Gastroesophageal sphincter (tissue), 4 donors: ENCODE measurements at places on chromosomes 16 and 17. TPM values are rescaled to one million over a fixed set of nuclear protein-coding genes. Genes with fewer than 3 reads are reported as not detected.
A peak's percentile ranks its signal among the peaks of the same experiment; 100 is the strongest.

DNA sequence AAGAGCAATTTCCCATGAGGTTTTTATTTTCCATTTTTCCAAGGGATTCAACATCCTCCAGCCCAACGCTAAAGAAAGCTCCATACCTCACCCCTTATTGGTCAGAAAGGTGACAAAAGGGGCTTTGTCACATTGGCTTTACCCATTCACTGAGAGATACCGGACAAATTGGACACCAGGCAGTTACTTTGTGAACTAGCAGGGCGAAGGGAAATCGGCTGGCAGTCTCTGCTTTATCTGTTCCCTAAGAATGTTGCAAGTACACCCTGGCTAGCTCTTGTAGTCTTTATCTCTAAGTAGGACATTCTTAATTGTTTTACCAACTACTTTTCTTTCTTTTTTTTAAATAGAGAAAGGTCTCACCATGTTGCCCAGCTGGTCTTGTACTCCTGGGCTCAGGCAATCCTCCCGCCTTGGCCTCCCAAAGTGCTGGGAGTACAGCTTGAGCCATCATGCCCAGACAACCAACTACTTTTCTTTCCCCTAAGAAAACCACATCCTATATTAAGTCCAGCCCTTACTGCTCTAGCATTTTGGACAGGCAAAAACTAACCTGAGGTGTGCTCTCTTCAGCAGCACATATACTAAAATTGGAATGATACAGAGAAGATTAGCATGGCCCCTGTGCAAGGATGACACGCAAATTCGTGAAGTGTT, 16.8 kb downstream of the PRPSAP1 start:
- H3K4me1 ChIP-seq, result peaks cover 3% of the 10 kb centered on the region
- no peak for ATAC-seq
- no peaks in the 10 kb centered on the region for H3K36me3 ChIP-seq
- H3K27me3 ChIP-seq, result no peaks in the 10 kb centered on the region

GRCh38 chr17:17435323-17435722, 41.5 kb upstream of the MED9 start:
- no peaks in the 10 kb centered on the region for H3K36me3 ChIP-seq
- H3K4me3 ChIP-seq, result no peak overlapping the region
- H3K4me1 ChIP-seq, result no peaks in the 10 kb centered on the region
- H3K27ac ChIP-seq, result no peak overlapping the region
- no peak for ATAC-seq
- H3K27me3 ChIP-seq, result peaks cover 45% of the 10 kb centered on the region

DNA sequence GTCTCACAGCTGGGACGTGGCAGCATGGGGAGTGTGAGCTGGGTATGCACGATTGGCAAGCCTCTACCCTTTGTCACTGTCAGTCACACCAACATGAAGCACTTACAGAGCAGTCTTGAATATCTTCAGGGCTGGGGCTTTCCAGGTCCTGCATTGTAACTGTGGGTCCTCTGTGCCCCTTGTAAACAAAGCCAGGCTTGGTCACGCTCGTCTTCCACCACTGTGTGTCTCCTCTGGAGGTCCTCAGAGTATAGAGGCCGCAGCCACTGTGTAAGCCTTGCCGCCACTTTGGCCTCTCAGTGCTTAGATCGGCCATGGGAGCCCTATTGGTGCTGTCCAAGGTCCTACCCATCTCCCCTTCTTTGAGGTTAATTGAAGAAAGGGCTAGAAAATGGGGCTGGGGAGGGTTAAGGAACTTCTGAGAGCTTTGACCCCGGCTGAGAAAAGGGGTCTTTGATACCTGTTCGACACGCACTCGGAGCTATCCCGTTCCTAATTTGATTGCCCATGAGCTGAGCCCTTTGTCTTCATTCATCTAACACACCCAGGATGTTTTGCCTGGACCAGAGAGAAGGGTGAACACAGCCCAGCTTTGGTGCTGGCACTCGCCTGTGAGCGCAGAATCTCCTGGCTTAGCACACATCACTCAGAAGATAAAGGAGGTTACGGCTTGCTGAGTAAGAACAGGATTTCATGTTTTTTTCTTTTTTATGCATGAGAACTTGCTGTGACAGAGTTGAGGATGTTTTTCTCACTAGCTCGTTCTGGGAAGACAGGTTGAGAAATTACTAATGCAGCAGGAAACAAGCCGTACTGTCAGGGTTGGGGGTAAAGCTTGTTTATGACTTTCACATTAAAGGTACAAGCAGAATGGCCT, 267.9 kb downstream of the CPPED1 start:
- H3K27me3 ChIP-seq, result no peaks in the 10 kb centered on the region
- H3K36me3 ChIP-seq, result no peaks in the 10 kb centered on the region
- H3K27ac ChIP-seq, result no peak overlapping the region
- no peak overlapping the region for H3K4me3 ChIP-seq

The NSF gene
- total RNA-seq, result 22.9 TPM

The CALB2 gene
- 2.8 TPM for total RNA-seq

The DOC2A gene
- 0.77 TPM for total RNA-seq

GRCh38 chr16:73023752-73024570, 24.0 kb downstream of the ZFHX3 start:
- ATAC-seq, result no peak
- H3K4me1 ChIP-seq, result peaks cover 30% of the 10 kb centered on the region
- H3K27ac ChIP-seq, result no peak overlapping the region

DNA sequence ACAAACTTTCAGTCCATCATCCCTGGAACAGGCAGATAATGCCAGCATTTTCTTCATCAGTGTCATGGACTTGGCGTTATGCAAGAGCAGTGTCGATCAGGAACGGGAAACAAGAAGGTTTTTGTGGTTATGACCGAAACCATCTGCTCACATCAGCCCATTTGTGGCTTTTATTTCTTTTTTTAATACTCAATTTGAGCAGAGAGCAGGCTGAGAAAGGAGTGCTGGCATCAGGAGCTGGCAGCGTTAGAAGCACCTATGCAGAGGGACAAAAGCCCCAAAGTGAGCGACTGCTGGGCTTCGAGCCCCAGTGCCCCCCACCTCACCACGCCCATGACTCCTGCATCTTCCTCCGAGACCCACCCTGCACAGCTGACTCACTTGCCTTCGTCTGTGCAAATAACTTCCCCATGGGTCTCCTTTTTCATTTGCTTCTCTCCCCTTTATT, 16.2 kb upstream of the CD300E start:
- H3K27ac ChIP-seq, result no peak overlapping the region
- H3K27me3 ChIP-seq, result peaks cover 73% of the 10 kb centered on the region
- no peaks in the 10 kb centered on the region for H3K36me3 ChIP-seq
- H3K4me1 ChIP-seq, result no peaks in the 10 kb centered on the region
- ATAC-seq, result no peak
- H3K4me3 ChIP-seq, result no peak overlapping the region

The GNG13 gene
- total RNA-seq, result not detected

The TMEM235 gene
- not detected for total RNA-seq

DNA sequence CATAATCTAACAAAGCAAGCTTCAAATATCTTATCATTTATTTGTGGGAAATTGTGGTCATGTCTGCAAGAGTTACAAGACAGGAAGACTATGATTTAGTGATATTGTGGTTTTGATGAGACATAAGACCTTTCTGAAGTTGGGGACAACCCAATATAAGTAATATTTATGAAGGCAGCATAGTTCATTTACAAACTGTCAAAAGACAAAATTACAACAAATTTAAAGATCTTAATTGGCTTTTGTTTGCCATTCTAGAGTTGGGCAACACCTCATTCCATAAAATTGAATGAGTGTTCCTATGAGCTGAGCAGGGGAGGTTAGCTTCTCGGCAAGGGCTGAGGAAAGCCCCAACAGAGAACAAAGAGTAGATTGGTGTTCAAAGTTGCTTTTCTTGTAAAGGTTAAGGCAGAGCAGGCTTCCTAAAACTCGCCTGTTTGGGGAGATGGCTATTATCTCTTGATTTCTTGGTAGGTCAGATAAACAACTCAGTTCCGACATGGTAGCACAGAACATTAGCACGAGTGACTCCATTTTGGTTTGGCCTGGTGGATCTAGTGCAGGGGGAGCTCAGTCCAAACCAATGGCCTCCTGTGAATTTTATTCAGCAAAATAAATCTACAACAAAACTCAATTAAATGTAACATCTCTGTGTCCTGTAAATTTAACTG, 10.9 kb upstream of the MMD start:
- H3K36me3 ChIP-seq, result no peaks in the 10 kb centered on the region
- ATAC-seq, result no peak
- H3K4me3 ChIP-seq, result no peak overlapping the region
- H3K27me3 ChIP-seq, result no peaks in the 10 kb centered on the region

DNA sequence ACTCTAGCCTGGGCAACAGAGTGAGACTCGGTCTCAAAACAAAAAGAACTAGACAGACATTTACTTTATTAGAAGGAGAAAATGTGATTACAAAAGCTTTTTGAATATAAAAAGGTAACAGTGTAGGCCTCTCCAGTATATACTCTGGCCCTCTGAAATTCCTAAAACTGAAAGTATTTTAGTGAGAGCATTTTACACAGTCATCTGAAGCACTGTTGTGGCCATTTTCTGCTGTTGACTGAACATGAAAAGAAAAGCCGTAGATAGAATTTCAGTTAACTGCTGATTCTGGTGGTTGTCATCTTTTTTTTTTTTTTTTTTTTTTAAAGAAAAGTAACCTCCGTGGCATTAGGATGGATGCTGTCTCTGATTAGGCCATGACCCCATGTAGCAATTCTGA, 15.6 kb downstream of the DUSP14 start:
- no peak overlapping the region for H3K27ac ChIP-seq
- ATAC-seq, result no peak
- no peaks in the 10 kb centered on the region for H3K36me3 ChIP-seq
- no peaks in the 10 kb centered on the region for H3K27me3 ChIP-seq
- H3K4me1 ChIP-seq, result peaks cover 18% of the 10 kb centered on the region
- no peak overlapping the region for H3K4me3 ChIP-seq

DNA sequence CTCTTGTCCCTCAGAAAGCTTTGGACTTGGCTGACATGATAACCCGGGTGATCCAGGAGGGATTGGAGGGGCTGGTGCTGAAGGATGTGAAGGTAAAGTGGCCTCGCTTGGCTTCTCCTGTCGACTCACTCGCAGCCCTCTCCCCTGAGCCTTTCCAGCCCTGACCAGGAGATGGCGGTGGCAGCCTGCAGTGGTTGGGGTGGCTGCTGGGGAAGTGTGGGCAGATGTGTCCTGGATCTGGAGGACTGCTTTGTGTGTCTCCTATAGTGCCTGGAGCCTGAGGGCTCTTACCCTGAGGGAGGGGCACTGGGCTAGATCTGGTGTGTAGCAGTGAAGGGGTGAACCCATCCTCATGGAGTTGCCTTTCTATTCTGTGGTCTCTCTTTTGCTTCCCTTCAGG, 17.9 kb downstream of the LIG3 start:
- H3K27me3 ChIP-seq, result no peaks in the 10 kb centered on the region
- ATAC-seq, result peak; percentile 75
- peak overlapping the region; percentile 97 for H3K27ac ChIP-seq
- H3K36me3 ChIP-seq, result peaks cover 87% of the 10 kb centered on the region

The RNF157 gene
- total RNA-seq, result 3.7 TPM

The CISD3 gene
- 8.5 TPM for total RNA-seq

The VASN gene
- 18.6 TPM for total RNA-seq

DNA sequence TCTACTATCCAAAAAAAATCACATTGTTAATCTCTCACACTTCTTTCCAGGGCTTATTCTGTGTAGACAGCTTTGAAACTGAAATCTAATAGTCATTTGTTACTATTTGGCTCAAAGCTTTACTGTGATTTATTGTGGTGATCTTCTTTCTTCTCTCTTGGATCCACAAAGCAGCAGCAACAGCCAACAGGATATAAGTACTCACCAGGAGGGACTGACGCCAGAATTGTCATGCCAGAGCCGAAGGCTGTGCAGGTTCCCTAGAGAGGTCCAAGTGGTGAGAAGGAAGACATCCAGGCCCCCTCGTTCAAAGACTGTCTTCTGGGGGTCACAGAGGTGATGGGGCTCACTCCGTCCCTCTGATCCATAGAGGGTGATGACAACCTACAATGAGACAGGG, 33.3 kb downstream of the PKD1L3 start:
- H3K4me1 ChIP-seq, result no peaks in the 10 kb centered on the region
- no peak for ATAC-seq
- no peaks in the 10 kb centered on the region for H3K36me3 ChIP-seq
- H3K27ac ChIP-seq, result no peak overlapping the region
- no peaks in the 10 kb centered on the region for H3K27me3 ChIP-seq

- no peaks in the 10 kb centered on the region for H3K27me3 ChIP-seq
- H3K4me1 ChIP-seq, result no peaks in the 10 kb centered on the region
- no peak overlapping the region for H3K27ac ChIP-seq
- ATAC-seq, result no peak
Measured at GRCh38 chr16:1361685-1362360, 10.1 kb downstream of the GNPTG start.

The ENPP7 gene
- 0.27 TPM for total RNA-seq

The SULT1A1 gene
- total RNA-seq, result 21.1 TPM

The EVI2A gene
- total RNA-seq, result 13.6 TPM

DNA sequence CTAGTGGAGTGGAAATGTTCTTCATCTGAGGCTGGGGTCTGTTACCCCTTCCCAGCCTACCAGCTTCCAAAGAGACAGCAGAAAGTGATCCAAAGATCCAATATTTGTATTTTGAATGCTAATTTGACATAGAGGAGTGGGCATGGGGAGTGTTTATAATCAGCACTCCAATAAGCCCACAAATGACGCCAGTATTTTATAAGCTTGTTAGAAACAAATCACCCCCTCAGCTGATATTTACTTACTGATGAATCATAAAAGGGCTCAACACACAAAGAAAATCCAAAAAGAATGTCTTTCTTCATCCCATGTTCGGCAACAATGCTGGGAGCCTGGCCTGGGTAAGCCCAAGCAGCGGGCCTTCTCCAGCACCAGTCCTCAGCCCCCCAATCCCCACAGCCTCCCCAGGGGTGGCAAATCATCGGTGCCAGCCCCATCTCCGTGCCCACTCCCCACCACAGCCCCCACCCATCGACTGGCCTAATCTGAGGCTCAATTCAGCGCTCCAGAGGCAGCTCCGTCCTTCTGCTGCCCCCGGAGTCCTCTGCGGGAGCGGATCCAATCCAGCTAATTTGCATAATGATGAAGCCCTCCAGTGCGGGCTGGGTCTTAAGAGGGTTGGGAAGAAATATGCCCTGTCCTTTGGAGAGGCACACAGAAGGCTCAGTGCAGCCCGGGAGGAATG, 169.5 kb downstream of the C16orf78 start:
- ATAC-seq, result peak; percentile 31
- H3K4me3 ChIP-seq, result no peak overlapping the region
- no peaks in the 10 kb centered on the region for H3K4me1 ChIP-seq
- peak overlapping the region; percentile 26 for H3K27ac ChIP-seq
- no peaks in the 10 kb centered on the region for H3K27me3 ChIP-seq

DNA sequence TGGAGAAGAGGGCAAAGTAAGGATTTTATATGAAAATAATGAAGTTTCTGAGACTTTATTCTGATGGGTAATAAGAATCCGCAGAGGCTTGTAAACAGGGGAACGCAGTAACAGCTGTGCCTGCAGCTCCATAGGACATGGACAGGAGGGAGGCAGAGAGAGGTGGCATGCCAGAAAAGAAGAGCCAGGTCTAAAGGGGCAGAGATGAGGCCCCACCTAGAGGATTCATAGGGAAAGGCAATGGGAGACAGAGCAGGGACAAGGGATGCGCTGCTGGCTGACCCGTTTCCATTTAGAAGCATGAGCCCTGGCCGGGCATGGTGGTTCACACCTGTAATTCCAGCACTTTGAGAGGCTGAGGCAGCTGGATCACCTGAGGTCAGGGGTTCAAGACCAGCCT, 340.3 kb upstream of the CDH5 start:
- H3K4me1 ChIP-seq, result no peaks in the 10 kb centered on the region
- H3K36me3 ChIP-seq, result no peaks in the 10 kb centered on the region
- H3K27ac ChIP-seq, result no peak overlapping the region
- ATAC-seq, result no peak
- no peaks in the 10 kb centered on the region for H3K27me3 ChIP-seq
